T-helper 22 cell (primary cell): ENCODE measurements at places on chromosomes 1 and 21.
A peak's percentile ranks its signal among the peaks of the same experiment; 100 is the strongest.

DNA sequence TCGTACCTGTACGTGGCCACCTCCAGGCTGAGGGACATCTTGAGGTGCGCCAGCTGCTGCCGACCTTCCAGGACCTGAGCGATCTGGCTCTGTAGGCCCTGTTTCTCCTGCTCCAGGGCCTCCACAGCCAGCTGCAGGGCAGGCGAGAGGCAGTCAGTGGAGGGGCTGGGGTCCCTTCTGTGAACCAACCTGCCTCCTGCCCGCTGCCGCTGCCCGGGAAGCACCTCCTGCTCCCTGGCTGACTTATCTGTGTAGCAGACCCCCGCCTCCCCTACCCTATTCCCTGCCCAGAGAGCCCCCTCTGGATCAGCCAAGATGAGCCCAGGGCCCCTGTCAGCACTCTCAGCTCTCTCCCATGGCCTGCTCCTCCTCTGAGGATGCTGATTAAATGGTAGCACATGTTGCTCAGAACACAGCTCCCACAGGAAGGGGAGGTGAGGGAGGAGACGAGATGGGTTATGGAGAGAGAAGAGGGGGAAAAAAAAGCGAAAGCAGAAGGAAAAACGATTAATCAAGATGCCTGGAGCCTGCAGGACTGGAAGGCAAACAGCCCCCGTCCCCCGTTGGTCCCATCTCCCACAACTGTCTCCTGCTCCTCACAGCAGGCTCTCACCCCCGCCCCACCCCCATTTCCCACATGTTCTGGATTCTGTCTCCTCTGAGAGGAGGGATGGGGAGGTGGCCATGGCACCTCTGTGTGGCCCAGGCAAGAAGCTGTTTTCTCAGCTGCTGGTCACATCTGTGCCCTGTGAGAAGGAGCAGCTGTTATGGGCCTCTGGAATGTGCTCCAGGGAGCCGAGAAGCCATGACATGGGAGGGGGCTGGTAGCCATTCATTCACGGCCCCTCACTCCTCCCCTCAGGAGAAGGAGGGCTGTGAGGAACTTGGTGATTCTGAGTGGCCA lies 1.7 kb downstream of the NES start:
- DNase-seq = no peak

GRCh38 chr21:17051054-17051453 lies 461.8 kb upstream of the CXADR start:
- DNase-seq = no peak

- DNase-seq = no peak
These were observed 4.4 kb upstream of the AUNIP start for GRCh38 chr1:25863486-25864262.

DNA sequence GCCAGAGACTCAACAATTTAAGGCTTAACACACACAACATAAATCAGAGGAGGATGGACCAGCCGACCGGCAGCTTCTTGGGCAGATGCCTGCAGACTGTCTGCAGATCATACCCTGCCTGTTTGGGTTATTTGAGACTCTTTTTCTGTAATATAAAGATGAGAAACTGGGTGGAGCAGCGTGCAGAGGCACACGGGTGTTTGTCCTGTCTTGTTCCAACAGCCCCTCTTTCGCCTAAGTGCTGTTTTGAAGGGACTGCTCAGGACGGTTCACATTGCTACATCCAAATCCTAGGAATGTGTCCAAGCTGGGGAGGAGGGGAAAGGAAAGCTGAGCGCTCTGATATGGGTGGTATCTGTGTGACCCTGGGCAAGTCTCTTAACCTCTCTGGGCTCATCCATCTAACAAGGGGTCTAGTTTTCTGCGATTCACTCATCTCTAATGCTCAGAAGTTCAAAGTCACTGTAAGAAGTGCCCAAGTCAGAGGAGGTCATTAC lies 149.9 kb downstream of the CLIC6 start:
- DNase-seq = no peak

GRCh38 chr1:194968916-194969315 lies 1639.3 kb downstream of the KCNT2 start:
- DNase-seq = no peak

DNA sequence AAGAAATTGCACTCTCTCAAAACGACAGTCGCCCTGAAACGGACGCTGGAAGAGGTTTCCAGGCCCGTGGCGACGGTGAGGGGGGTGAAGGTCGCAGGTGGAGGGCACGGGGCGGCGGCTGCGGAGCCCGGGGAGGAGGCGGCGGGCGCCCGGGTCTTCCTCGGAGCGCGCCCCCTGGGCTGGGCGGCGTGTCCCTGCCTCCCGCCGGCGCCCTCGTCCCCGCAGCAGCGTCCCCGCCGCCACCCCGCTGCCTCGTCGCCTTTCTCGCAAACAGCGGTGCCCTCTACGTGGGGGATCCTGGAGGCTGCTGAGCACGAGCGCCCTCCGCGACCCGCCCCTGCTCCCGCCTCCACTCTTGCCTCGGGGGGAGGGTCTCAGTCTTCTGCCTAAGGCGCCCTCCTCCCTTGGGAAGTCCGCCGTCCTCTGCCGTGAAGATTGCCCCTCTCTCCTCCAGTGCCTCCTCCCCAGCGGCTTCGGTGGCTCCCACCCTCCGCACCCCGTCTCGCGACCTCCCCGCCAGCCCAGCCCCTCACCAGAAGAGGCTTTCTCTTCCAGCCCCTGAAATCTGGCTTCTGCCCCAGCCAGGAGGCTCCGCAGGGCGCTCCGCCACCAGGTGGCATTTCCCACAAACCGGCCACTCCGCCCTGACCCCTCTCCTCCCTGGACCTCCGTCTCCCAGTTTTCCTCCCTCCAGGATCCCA lies 227.4 kb downstream of the SDCCAG8 start:
- DNase-seq = no peak

DNA sequence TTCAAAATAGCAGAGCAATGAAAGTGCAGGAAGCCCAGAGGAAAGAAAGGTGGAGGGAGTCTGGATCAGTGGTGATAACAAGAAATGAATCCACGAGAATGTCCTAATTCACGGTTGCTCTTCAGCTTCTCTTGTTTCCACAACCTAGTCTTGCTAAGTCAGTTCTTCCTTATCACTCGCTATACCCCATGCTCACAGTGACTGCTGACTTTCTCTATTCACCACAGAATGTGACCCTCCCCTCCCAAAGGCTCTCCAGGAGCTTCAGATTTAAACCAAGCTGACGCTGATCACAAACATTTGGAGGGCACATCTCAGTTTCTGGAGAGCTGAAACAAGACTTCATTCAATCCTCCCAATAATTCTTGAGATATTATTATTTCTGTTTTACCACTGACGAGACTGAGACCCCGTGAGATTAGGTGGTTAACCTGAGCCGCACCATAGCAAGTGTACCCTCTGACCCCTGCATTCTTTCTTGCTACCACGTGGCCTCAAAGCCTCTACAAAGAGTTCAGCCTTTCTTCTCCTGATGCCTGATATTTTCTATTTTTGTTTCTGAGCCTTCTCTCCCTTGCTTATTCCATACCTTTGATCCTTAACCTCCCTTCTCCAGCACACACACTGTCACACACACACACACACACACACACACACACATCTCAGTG lies 10.7 kb upstream of the CCN1 start:
- DNase-seq = no peak

DNA sequence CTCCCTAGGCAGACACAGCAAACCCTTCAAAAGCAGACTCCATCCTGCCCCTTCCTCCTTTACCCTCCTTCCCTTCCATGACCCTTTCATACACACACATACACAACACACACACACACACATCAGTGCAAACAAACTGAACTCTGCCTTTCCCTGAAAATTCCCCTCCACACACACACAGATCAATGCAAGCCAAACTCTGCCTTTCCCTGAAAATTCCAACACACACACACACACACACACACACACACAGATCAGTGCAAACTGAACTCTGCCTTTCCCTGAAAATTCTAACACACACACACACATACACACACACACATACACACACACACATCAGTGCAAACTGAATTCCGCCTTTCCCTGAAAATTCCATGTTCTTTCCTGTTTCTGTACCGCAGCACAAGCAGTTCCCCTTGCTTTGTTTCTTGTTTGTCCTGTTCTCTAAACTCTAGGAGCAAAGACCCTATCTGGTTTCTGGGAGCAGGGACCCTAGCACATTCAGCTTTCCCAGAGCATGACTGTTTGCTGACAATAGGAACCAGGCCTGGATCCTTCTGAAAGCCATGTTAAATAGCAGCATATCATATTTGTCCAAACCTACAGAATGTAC lies 91.0 kb downstream of the PTPN14 start:
- DNase-seq = no peak

DNA sequence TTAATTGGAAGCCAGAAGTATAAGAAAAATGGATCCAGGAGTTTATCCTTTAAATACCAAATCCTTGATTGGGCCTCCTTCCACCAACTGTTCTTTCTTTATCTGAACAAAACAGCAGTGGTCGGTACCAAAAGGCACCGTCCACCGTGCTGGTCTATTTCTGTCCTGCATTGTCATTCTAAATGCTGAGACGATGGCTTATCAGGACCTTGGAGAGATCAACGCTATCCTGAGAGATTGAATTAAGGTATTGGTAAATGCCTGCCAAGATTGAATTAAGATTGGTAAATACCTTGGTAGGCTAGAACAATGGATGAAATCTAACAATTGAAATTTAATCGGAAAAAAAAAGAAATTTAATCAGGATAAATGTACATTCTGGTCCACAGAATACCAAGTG lies 73.4 kb upstream of the SOD1 start:
- no peak for DNase-seq

DNA sequence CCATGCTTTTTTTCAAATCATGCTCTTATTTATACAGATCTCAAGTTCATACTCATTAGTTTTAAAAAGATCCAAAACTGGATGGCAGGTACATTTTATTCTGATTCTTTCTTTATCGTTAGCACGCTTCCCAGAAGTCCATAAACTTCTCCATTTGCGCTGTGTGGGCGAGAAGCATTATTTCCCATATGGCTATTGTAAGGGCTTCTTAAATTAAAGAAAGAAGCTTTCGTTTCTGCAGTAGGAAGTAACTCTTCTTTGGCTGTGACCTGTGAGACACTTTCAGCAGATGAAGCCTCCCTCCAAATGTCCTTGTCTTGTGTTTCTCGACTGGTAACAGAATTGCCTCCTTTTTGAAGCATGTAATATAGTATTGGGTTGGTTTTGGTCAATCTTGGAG lies 100.2 kb downstream of the NRIP1 start:
- no peak for DNase-seq

GRCh38 chr1:114551400-114551799 lies 30.0 kb downstream of the BCAS2 start:
- no peak for DNase-seq

DNA sequence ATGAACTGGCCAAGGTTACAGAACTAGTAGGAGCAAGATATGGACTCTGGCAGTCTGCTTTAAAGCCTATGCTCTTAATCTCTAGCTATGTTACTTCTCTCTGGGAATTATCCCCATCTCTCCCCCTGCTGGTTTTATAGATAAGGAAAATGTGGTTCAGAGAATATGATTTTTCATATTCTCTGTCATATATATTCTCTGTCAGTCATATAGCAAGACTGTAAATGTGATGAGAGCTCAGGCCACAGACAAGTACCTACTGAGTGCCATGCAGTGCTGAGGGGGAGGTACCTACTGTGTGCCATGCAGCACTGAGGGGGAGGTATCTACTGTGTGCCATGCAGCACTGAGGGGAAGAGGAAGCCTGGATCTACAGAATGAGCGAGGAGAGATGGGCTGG lies 220.3 kb upstream of the FGGY start:
- no peak for DNase-seq

DNA sequence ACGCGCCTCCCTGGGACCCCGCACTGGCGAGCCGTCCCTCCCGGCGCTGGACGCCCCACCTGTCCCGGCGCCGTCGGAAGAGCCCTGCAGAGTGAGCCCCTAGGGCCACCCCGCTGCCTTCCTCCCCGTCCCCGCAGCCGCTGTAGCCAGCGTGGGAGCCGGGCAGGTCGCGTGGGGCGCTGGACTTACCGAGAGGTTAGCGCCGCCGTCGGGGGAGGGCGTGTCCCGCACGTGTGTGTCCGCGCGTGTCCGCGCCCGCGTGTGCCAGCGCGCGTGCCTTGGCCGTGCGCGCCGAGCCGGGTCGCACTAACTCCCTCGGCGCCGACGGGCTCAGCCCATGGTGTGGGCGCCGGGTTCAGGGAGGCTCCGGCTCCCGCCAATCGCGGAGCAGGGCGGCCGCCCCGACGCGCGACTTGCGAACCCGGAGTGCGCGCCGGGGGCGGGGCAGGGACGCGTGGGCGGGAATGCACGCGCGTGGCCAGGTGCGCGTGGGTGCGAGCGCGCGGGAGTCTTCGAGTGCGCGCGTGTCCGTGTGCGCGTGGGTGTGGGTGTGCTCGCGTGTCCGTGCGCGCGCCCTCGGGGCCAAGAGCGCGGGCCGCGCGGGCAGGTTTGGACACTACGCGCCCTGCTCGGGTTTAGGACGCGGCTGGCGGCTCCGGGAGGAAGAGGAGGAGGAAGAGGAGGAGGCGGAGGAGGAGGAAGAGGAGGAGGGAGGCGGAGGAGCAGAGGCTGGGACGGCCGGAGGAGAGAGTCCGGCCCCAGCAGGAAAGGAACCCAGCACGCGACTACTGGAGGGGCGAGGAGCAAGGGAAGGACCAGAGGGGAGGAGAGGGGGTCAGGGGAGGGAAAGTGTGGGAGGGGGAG lies 145.2 kb upstream of the ETS2 start:
- DNase-seq = no peak

DNA sequence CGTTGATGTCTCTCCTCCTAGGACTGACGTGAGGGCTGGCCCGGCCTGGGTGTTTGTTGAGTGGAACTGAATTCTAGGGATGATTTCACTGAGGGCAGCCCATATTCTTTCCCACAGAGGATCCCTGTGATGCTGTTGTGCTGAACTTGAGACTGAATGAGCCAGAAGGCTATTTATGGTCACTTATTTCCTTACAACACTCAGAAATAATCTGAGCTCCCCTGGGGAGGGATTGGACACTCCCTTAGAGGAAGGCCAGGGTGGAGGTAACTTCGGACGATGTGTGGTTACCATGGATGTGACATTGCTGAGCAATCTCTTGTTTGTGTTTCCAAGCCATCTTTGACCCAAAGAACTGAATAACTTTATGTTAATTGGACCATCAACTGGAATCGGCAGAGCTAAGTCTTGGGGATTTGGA lies 5.1 kb upstream of the TMCO4 start:
- DNase-seq = no peak

- DNase-seq = peak; percentile 40
These were observed 17.9 kb downstream of the SLC9A1 start for GRCh38 chr1:27136998-27137542.

GRCh38 chr1:43668956-43669355 lies 19.0 kb downstream of the KDM4A start:
- DNase-seq = no peak

DNA sequence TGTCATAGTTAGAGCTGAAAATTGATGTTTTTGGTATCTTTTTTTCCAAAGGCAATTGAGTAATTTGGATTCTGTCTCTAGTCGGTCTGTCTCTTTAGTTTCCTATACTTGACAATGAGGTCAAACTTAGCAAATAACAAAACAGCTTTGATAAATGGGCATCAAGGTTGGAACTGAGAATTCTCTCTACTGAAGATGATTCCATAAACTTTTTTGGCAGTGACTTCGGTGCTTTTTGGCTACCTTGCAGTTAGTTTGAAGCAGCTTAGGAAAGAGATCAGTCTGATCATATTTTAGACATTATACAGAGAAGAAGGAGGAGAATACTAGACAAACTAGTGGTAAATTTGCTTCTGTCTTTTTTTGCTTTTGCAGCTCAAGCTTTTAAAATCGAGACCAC lies 559 bp downstream of the VCAM1 start:
- no peak for DNase-seq
